Urothelium cell line (cell line): ENCODE measurements at places on chromosomes 7 and 10.

DNA sequence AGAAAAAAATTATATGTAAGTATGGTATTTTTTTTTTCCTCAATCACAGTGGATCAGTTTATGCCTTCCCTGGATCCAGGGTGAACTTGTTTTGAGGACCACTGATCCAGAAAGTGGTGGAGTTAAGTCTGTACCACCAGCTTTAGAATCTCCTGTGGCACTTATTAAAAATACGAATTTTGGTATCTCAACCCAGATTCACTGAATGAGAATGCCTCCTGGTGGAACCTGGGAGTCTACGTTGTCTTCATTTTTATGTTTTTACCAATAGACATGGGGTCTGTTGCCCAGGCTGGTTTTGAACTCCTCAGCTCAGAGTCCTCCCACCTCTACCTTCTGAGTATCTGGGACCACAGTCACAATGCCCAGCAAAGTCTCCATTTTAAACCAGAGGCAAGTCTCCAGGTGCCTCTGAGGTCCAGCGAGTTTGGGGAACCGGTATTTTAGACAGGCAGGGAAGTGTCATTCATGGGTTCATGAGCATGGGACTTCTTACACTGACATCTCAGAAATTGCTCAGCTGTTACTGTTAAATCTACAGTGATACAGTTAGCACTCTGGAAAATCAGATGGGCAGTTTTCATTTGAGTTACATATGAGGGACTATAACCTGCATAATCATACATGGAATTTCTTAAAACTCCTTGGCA lies 200.9 kb downstream of the AUTS2 start:
- no peak for DNase-seq

GRCh38 chr7:1101563-1102431 lies 13.9 kb downstream of the GPER1 start:
- no peak for DNase-seq

GRCh38 chr10:17562614-17563013 lies 54.6 kb downstream of the HACD1 start:
- no peak for DNase-seq

GRCh38 chr10:35398908-35399307 lies 62.6 kb downstream of the CCNY start:
- DNase-seq, result no peak
